ENCODE measurements at places on chromosomes 16 and 17.

- no peak for DNase-seq
Observed at GRCh38 chr17:82876149-82876548, 36.3 kb upstream of the ZNF750 start.

- no peak for DNase-seq
Observed at GRCh38 chr16:54455030-54455725, 168.6 kb upstream of the IRX3 start.

GRCh38 chr16:87559945-87560344, 42.4 kb upstream of the JPH3 start:
- no peak for DNase-seq

DNA sequence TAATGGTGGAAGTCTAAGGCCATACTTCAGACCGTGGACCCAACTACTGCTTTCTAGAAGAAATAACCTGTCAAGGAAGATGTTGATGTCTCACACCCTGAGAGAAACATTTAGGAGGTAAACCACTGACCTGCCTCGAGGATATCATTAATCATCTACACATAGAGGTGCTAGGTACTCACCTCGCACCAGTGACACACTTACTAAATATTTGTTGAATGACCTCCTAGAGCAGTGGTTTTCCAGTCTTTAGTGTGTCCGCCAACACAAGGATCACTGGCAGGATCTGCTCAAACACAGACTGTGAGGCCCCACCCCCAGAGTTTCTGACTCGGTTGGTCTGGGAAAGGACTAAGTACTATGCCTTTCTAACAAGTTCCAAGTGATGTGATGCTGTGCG, 197.4 kb upstream of the CACNG5 start:
- no peak for DNase-seq

DNA sequence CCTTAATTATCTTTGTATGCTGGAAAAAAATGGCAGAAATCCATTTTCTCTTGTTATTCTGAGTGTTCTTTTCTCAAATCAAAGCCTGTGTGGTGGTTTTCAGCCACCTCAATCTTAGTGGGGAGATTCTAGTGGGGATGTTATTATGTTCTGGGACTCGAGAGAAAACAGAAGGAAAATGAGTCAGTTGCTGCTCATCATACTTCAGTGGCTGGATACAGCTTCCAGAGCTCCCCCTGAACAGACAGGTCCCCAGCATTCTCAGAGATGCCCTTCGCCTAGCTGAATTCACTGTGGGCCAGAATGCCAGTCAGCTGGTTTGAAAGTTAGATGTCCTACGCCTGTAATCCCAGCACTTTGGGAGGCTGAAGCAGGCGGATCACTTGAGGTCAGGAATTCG, 8.5 kb downstream of the ST6GALNAC1 start:
- DNase-seq = no peak

DNA sequence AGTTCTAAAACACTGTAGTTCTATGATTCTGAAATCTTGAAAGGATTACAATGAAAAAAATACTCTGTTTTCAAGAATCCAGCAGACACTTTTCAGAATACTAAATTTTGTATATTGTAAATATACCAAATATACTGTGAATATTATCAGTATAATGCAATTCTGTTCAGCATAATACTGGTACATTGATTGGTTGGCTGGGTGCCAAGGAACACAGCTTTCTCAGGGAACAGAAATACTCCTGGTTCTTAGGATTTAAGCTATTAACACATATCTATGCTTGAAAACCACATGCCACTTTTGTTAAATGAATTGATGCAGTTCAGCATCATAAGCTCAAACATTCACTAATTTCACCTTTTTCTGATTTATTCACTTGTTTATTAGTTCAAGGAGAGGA, 2.5 kb upstream of the GINS3 start:
- no peak for DNase-seq

DNA sequence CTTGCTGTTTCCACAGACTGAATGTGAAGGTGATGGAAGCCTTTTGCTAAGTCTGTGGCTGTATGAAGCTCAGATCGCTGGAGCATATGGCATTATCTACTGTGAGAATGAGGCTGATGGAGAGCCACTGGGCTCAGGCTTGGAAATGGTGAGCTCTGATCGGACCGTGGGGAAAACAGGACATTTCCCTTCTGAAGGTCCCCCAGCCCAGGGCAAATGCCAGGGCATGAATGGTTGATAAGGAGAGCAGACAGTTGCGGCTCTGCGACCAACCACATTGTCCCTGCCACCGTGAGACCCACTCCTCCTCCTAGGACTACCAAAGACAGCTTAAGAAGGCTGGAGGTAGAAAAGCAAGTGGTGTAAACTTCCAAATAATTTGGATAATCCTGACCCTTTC, 4.7 kb upstream of the CUEDC1 start:
- DNase-seq = no peak

DNA sequence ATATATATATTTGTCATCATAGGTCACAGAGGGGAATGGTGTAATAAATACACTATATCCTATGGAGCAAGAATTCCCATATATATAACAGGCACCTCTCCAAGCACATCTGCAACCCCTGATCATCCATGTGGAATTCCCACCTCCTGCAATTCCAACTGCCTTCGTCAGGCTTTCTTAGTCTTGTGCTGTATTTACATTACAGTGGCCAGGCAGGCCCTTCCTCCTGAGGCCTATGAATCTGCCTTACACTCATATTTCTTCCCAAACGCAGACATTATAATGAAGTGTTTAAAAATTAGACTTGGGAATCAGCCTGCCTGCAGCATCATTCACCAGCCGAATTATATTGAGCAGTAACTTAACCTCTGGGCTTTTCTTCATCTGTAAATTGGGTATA, 19.3 kb upstream of the DNAH9 start:
- DNase-seq = no peak

DNA sequence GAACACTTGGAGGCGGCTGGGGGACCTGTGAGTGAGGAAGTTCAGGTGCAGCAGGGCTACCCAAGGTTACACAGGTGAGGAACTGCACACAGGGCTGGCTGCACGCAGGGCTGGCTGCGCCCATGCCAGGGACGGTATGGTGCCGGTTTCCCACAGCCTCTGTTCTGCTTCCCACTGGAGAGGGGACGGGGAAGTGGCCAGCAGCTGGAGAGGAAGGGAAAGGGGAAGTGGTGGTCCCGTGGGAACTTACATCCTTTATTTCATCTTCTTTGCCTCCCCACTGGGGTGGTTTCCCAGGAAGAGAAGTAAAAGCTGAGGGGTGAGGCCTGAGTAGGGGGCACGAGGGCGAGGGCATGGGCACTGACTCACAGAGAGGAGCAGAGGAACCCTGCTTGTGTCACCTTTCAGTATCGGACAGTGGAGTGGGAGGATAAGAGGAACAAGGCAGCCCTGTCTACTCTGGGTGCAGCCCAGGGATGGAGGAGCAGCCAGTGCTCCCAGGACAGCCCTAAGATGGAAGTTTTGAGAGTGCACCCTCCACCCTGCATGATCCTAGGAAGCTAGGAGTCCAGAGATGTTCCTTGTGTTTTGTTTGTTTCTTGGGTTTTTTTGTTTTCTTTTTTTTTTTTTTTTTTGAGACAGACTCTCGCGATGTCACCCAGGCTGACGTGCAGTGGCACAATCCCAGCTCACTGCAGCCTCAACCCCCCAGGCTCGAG, 25.5 kb upstream of the CDH1 start:
- no peak for DNase-seq

- DNase-seq = no peak
Observed at GRCh38 chr17:58574025-58574424, 59.6 kb upstream of the MTMR4 start.

GRCh38 chr16:77723108-77723514, 797 bp downstream of the NUDT7 start:
- peak; percentile 27 for DNase-seq

Measured in fibroblast of skin of right quadriceps (primary cell).